ENCODE measurements at places on chromosomes 12 and 14. TPM values are rescaled to one million over a fixed set of nuclear protein-coding genes. Genes with fewer than 3 reads are reported as not detected.

- no peaks in the 10 kb centered on the region for H3K36me3 ChIP-seq
- H3K4me1 ChIP-seq = peaks cover 4% of the 10 kb centered on the region
- peak; percentile 87 for DNase-seq
- no peaks in the 10 kb centered on the region for H3K27me3 ChIP-seq
Measured at GRCh38 chr12:51591016-51591901, at the start of gene SCN8A. SCN8A (plus strand) TSS chr12:51591233; CDS start chr12:51662818, 71,585 bp downstream.

DNA sequence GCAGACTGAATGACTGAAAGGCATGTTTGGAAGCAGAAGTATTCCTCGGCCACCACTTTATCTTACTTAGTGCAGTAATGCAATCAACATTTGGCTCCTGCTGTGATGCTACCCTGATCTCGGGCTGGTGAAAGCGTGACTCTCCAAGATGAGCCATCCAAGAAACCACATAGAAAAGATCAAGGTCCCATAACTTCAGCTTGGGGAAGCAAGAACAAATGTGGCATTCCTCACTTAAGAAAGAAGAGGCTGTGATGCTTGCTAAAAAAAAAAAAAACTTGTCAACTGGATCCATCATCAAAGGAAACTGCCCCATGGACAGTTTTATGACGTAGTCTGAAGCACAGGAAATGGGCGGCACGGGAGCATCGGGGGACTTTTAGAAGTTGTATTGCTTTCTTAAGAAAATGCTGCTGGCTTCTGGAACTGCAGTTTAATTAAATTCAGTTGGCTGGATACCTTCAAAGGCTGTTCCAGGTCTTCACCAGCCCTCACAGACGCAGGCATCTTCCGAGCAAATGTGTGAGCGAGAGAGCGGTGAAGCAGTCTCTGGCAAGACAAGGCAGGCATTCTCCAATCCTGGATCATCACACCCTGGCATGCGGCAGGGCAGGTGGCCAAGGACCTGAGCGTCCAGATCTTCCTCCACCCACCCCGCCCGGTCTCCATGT is 38.2 kb upstream of the MAP1LC3B2 start:
- H3K27me3 ChIP-seq = peaks cover 3% of the 10 kb centered on the region
- no peak overlapping the region for H3K27ac ChIP-seq

DNA sequence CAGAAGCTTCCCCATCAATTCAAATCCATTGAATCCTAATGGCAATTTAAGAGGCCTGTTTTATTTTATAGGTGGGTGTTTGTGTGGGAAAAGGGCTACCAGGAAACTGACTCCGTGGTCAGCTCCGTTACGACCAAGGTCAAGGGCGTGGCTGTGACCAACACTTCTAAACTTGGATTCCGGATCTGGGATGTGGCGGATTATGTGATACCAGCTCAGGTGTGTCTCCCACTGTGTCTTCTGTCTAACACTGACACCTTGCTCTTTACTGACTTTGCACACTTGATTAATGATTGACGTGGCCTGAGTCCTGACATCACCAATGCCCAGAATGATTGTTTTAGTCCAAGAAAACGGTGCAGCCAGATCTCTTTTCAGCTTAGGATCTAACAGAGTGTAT is 7.1 kb downstream of the P2RX4 start:
- no peaks in the 10 kb centered on the region for H3K36me3 ChIP-seq
- no peak overlapping the region for H3K4me3 ChIP-seq
- H3K4me1 ChIP-seq = no peaks in the 10 kb centered on the region

Gene DLK1
- 1.3 TPM for total RNA-seq

DNA sequence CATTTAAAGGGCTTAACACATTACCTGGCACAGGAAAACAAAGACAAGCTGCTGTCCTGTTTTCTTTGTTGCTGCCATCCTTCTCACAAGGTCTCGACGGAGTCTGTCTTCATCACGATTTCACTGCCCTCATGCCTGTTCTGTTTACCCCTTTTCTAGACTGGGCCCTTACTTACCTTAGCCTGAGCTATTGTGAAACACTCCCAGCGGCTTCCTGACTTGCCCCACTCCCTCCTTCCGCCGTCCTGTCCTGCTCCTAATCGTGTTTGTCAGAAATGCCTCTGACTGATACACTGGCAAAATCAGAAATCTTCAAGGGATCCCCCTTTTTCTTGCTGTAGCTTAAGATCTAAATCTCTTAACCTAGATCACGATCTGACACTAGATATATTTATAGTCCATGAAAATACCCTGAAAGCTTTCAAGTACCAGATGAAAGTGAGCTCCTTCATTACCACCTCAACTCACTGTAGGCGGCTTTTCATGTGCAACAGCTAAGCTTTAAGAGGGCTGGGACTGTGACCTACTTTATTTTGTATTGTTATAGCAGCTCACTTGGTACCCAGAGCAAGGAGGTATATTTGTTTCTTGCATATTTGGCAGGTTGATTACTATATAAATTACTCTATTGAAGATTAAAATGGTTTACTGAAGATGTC is 32.1 kb downstream of the TECPR2 start:
- no peaks in the 10 kb centered on the region for H3K36me3 ChIP-seq
- no peaks in the 10 kb centered on the region for H3K27me3 ChIP-seq
- H3K27ac ChIP-seq = no peak overlapping the region
- H3K4me3 ChIP-seq = no peak overlapping the region
